ENCODE measurements at places on chromosomes 4 and X.

DNA sequence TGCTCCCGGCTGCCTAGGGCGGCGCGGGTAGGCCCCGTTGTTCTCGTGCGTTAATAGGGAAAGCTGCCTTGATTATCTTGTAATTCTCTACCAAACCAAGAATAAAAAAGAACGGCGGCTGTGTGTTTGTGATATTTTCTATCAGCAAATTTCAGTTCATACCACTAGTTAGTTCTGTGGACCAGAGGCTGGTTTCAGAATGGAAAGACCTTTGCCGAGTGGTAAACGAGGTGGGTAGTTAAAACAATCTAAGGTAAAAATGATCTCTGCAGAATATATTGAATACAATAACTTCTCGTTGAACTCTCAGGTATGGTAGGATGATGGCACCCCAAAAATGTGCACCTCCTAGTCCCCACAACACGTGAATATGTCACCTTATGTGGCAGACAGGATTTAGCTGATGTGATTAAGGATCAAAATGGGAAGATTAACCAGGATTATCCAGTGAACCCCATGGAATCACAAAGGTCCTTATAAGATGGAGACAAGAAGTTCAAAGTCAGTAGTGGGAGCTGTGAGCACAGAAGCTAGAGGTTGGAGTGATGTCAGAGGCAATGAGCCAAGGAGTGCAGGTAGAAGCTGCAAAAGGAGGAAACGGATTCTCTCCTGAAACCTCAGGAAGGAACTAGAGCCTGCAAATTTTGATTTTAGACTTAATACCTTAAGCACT lies 574 bp upstream of the CFAP97 start:
- DNase-seq = no peak

- no peak for DNase-seq
Measured at GRCh38 chrX:147788641-147789350, 122.9 kb upstream of the FMR1 start.

DNA sequence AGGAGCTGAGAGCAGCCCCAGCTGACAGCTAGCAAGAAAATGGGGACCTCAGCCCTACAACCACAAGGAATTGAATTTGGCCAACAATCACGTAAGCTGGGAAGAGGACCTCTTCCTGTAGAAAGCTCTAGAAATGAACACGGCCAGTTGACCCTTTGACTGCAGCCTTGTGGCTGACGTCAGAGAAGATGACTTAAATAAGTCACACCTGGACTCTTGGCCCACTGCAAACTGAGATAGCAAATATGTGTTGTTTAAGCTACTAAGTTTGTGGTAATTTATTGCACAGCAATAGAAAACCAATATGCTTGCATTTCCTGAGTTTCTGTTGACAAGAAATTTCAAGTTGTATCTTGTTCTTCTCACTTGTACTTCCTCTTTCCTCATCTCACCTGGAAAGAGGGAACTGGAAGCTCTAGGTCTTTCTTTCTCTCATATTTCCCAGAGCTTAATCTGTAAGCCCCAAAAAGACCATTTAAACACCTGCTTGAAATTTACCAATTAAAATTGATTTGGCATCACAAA lies 18.8 kb downstream of the PRKG2 start:
- DNase-seq = no peak

DNA sequence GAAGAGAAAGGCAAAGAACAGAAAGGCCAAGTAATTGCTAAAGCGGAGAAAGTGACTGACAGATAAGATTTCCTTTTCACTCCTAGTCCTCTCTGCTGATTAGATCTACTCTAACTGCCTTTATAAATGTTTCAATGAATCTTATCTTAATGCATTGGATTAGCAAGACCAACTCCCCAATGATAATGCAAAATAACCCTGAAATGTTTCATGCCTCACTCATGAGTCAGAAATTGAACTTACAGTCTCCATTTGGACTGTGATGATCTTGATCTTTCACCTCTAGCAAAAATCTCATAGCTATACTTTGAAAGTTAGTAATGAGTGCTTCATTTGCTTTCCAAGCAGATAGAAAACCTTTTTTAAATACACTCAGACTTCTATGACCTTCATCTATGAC lies 26.5 kb downstream of the SLC10A7 start:
- no peak for DNase-seq

DNA sequence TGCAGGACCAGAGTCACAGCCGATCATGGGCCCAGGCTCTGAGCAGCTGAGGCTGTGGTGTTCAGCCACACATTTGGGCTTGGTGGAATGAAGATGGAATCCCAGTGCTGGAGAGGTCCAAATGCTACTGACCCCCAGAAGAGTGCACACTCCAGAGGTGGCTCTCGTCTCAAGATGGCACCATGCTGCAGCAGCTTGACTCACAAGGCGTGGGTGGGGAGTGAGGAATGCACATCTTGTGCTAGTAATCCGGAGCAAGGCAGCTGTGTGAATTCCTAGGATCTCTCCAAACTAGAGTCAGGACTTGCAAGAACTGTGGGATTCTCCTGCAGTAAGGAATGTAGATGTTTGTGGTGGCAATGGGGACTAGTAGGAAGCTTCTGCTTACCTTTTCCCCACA lies 28.7 kb downstream of the RAB28 start:
- DNase-seq = no peak

All from glutamatergic neuron (in vitro differentiated cells).